ENCODE measurements at places on chromosomes 16 and 17.

DNA sequence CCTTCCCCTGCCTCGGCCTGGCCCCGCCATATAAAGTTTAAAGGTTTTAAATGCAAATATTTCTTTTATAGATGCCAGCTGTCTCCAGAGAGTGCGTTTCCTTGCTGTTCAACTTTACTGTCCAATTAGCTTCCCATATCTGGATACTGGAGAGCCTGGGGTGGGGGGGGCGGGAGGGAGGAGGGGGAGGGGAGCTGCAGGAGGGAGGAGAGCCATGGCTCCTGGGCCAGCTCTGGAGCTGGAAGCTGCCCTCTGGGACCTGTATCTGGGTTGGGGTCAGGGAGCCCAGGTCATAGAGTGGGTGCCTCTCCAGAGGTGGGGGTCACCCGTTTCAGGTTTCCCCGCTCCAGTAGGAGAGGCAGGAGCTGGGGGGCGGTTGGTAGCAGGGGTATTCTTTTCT is 6.2 kb upstream of the GSE1 start:
- DNase-seq: no peak

DNA sequence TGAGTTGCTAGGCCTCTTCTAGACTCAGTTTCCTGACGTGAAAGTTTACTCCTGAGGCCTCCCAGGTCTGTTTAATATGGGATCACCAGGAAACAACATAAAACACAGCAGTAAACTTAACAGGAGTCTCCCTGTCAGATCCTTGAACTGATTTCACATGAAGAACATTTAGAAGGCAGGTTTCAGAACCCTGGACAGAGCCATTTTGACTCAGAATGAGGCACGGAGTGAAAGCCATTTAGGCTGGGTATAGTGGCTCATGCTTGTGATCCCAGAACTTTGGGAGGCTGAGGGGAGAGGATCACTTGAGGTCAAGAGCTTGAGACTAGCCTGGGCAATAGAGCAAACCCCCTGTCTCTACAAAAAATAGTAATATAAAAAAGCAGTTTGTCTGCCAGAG is 289.1 kb downstream of the CA10 start:
- peak; percentile 59 for DNase-seq

DNA sequence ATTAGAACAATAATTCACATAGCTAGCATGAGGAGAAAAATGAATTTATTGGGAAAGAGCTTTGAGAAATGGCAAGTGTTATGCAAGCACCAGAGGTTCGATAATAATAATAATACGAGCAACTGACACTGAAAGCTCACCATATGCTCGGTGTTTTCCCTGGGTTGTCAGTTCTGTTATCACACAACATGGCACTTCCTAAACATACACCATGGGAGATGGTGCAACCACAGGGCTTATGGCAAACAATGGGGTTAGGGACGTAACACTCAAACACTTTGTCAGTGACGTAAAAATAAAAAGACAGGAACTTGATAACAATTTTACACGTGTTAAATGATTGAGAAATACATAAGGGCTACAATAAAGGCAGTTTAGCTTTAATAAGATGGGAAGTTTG is 23.7 kb downstream of the OR1D5 start:
- peak; percentile 77 for DNase-seq

GRCh38 chr17:65820811-65821210 is 259.4 kb upstream of the AXIN2 start:
- DNase-seq: no peak

DNA sequence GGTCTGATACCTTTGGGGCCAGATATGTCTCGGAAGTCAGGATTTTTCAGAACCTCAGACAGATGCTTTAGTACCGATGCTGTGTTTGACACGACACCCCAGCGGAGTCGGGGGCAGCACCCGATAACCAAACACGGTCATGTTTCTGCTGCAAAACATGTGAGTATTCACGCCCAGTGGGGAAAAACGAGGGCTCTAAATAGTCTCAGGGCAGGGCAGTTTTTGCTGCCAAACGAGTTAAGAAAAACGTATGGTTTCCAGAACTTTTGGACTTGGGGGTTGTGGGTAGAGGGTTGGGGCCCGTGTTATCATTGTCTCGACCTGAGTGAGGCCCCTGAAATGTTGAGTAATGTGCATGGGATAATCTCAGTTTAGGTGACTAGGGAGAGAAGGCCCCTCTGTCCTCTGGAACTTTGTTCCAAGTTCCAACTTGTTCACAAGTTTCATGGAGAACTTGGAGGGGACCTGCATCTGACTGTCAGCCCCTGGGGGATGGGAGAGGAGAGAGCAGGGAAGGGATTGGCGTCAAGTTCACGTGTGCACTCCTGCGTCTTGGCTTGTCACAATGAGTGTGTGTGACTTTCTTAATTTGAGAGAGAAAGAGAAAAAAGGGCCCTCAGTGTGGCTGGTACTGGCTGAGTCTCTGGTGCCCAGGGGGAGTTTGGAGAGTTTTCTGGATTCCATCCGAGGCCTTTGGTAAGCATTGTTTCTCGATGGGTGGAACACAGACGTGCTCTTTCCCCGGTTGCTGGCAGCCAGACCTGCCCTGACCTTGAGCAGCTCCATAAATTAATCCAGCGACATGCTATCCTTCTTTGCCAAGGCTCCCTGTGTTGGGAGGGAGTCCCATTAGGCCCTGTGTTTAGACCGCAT is 83.9 kb upstream of the CIBAR2 start:
- no peak for DNase-seq

- DNase-seq: no peak
These were observed 45.9 kb downstream of the HS3ST3B1 start for GRCh38 chr17:14346801-14347200.

GRCh38 chr16:73171901-73172240 is 123.9 kb upstream of the ZFHX3 start:
- DNase-seq: no peak

DNA sequence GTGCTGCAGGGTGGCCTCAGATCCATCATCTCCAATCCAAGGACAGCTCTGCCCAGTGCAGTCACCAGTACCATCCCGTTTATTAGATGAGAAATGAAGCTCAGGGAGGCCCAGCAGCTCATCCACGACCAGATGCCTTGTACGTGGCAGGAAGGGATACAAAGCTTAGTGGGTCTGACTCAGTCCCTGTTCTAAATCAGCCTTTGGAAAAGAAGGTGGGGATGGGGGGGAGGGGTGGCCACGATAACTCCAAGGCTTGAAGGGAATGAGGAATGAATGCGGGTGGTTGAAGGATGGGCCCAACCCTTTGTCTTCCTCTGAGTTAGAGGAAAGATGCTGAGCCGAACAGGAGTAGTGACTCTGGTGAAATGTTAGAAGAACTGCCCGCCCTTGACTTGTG is 25.8 kb downstream of the LLGL2 start:
- no peak for DNase-seq

- DNase-seq: no peak
These were observed 7.1 kb upstream of the CMTM4 start for GRCh38 chr16:66703406-66704215.

GRCh38 chr17:80449930-80450576 is 26.4 kb downstream of the NPTX1 start:
- no peak for DNase-seq

GRCh38 chr17:65039336-65039988 is 17.1 kb downstream of the GNA13 start:
- DNase-seq: no peak

DNA sequence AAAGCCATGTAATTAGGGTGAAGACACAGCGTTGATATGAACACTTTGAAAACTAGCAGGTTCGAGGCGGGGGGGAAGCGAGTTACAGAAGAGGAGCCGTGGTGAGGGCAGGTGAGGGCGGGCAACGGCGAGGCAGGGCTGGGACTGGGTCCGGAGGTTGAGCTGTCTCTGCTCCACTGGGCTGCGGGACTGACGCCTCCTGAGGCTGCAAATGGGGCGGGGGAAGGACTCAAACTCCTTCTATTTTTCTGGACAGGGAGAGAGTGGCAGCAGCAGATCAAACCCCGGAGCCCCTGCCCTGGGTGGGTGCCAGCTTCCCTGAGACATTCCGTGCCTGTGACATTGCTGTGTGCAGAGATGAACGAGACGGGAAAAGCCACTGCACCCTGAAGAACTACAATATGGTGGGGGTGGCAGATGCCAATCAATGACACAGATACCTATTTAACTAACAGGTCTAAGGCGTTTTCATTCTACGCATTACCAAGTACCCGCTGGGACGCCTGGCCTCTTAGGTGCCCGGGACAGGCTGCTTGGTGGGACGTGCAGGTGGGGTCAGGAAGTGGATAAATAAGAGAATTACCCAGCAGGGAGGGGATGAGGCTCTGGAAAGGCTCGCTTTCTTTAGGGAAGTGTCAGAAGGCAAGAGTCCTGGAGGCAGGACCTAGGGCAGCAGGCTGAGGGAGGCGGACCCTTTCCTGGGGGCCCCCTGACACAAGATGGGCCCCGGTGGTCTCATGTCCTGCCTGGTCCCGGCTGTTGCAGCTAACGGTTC is 30.4 kb downstream of the RPH3AL start:
- no peak for DNase-seq

DNA sequence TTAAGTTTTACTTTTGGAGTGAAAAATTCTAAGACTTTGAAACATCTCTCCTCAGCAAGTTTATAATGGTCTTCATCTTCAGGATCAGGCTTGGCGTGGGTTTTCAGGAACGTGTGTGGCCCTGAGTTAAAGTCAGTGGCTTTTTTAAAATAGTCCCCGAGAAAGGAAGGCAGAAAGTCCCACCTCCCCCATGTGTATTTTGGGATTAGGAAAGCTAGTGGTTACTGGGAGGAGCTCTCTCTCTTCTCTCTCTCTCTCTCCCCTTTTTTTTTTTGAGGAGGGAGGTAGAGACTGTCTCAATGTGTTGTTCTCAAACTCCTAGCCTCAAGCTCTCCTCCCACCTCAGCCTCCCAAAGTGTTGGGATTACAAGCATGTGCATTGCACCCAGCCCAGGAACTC is 213.2 kb downstream of the IRX3 start:
- no peak for DNase-seq

GRCh38 chr17:81049372-81049911 is 14.5 kb downstream of the BAIAP2 start:
- peak; percentile 44 for DNase-seq

- DNase-seq: no peak
These were observed 2.5 kb upstream of the SRRM2 start for GRCh38 chr16:2749936-2750335.

DNA sequence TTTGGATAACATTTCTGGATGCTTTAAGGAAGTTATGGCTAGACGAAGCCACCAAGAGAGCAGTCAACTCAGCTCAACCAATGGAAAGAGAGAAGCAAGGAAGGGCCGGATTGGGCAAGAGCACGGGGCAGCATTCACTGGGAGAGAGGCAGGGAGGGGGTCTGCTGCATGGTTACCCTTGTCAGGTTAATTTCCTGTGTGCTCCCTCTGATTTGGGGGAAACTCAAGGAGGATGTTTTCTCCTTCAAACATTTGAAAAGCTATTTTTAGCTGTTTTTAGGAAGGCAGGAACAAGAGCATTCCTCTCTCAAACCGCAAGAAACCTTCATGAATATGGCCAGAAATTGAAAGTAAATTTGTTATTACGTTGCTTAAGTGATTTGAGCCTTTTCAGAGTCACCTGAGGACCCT is 118.5 kb upstream of the ZFHX3 start:
- DNase-seq: peak; percentile 31

- no peak for DNase-seq
These were observed 255.1 kb downstream of the SNX29 start for GRCh38 chr16:12231666-12232065.

DNA sequence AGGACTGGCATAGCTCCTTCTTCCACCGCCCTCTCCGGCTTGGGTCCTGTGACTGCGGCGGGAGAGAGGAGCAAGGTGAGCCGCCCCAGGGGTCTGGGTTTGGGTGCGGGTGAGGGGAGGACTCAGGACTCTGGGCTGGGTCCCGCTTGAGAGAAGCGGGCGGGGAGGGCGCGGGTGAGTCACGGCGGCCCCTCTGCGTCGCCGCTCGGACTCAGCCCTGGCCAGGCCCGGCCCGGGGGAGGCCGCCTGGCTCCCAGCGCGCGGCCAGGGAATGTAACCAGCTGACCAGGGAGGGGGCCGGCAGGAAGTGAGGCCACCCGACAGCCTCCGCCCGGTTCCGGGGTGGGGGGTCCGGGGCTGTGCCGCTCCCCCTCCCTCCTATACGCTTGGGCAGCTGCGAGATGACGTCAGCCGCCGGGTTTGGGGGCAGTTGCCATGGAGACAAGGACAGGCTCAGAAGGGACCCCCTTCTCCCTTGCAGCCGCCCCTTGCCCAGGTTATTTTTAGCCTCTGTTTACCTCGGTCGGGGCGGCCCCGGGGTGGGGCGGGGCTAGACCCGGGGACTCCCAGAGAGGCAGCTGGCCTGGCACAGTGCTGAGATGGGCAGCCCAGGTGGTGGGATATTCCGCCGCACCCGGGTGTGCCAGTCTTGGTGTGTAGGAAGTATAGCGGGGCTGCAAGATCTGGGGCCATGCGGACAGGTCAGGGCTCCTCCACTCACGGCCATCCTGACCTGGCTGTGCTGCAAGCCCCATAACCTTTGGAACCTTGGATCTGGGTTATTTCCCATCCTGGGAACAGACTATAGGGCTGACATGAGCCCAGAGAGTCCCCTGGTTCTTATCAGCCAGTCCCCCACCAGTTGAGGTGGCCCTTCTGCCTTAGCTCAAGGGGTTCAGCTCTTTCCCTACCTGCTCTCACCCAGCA is 1.6 kb downstream of the RIPOR1 start:
- DNase-seq: peak; percentile 46

DNA sequence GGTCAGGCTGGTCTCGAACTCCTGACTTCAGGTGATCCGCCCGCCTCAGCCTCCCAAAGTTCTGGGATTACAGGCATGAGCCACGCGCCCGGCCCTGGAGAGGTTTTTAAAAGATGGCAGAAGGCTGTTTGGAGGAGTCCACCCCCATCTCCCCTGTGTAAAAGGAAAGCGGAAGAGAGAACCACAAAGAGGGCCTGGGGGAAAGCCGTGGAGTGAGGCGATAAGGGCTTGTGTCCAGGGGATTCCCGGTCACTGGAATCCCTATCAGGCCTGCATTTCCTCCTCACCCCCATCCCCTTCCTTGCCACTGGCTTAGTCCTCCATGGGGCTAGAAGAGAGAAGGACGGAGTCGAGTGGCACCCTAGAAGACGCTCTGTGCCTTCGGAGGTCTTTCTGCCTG is at the start of gene GP1BA:
GP1BA (plus strand) TSS at position 315 of the 400 bp plus-strand sequence. CDS start 328 bp downstream, outside the sequence.
- peak; percentile 69 for DNase-seq

DNA sequence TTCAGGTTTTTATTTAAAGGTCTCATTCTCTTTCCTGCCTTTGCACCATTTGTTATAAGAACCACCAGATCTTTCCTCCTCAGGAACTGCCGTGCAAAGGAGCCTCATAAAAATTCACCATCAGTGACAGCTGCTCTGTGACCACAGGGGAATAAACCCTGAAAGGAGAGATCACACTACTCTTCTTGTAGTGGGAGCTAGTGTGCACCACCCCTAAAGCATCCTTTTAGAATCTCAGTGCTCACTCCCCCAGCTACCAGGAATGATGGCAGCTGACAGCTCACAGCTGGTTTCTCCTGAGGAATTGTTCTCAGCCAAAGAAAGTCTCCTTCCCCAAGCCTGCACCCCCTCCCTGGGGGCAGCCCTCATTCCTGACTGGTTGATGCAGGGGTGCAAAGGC is 18.7 kb downstream of the VAT1L start:
- DNase-seq: no peak

DNA sequence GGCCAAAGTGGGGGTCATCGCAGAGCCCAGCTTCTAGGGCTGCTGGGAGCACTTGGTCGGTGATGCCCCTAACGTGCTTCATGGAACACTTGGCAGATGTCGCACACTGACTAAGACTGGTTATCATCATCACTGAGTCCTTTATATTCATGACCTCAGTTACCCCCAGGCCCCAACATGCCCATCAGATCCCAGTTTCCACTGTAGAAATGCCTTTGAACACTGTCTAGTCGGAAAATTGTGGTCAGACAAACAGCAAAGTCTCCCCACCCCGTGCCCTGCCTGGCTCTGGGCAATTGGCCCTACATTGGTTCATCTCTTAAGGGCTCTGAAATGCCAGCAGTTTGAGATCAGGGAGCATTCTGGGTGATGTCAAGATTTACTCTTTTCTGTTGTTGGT is 51.3 kb downstream of the NKD1 start:
- DNase-seq: no peak

GRCh38 chr17:63960430-63960829 is 12.3 kb downstream of the SCN4A start:
- DNase-seq: no peak

Measured in hematopoietic multipotent progenitor cell treated with erythropoietin and hydrocortisone succinate and interleukin-3 and kit ligand, for 4 days (in vitro differentiated cells).